ENCODE measurements at places on chromosomes 16 and 17. TPM values are rescaled to one million over a fixed set of nuclear protein-coding genes. Genes with fewer than 3 reads are reported as not detected.
A peak's percentile ranks its signal among the peaks of the same experiment; 100 is the strongest.

GRCh38 chr17:80123791-80124190, 22.4 kb downstream of the GAA start:
- no peak for DNase-seq

DNA sequence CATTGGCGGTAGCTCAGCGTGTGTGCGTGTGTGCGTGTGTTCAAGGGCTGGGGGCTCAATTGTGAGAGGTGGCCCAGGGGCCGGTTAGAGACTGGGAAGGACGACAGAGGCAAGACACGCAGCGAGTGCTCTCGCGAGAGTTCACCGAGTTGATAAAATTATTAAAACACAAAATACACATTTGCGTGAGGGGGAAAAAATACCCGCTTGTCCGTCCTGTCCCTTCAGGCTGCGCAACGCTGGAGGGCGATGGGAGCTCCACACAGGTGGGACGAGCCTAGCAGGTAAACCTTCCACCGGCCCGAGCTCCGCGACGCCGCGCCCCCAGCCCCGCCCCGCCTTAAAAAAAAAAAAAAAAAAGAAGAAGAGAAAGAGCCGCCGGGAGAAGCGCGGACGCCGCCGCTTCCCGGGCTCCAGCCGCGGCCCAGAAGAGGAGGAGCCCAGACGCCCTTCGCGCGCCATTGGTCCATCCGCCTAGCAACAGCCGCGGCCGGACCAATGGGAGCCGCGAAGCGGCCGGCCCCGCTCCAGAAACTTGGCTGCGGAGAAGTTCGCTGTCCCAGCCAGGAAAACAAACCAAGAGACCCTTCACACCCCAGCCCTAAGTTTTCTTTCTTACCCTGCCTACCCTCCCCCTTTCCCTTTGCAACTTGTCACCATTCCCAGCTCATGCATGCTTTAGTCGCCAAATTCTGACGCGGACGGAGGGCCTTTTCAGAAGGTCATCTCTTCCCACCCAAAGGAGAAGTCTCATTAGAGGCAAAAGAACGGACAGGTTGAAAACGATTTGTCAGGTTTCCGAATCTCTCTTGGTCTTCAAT, 169.9 kb upstream of the MAF start:
- peak; percentile 93 for DNase-seq

DNA sequence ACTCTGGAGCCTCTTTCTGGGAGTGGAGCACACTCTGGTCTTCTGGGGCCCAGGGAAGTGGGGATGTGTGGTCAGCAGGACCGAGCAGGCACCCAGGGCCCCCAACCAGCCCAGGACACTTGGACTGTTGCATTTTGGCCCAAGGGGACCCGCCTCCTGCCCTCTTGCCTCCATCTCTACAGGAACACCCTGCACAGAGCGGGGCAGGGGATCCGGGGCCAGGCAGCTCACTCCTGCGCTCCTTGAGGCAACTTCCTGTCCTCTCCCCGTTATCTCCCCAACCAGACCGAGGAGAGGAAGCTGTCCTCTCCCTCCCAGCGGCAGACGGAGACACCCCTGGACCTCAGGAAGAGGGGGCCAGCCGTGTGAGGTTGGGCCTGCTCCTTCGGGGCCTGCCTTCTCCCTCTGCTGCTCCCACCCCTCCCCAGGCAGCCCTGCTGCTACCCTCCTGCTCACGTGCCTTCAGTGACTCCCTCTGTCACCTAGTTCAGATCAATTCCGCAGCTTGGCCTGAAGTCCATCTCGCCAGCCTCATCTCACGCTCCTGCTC, 10.0 kb upstream of the ATP2A3 start:
- DNase-seq = no peak

DNA sequence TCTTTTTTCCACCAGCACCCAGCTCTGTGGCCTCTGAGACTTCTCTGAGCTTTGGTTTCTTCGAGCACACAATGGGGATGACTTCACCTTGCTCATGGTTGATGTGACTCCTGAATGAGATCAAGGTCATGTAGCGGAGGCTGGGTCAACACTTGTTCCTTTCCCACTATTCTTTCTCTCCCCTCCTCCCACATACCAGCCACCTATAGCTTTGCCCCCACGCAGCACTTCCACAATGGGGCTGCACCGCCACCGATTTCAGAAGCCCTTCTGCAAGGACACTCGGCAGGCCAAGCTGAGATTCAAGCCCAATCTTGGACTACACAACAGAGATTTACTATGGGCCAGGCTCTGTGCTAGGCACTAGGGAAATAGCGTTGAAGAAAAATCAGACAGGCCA, 14.4 kb downstream of the TRIM25 start:
- DNase-seq = no peak

GRCh38 chr17:82592767-82593589, 55.3 kb downstream of the WDR45B start:
- peak; percentile 82 for DNase-seq

GRCh38 chr16:4358831-4359561, 7.9 kb upstream of the PAM16 start:
- DNase-seq = no peak

DNA sequence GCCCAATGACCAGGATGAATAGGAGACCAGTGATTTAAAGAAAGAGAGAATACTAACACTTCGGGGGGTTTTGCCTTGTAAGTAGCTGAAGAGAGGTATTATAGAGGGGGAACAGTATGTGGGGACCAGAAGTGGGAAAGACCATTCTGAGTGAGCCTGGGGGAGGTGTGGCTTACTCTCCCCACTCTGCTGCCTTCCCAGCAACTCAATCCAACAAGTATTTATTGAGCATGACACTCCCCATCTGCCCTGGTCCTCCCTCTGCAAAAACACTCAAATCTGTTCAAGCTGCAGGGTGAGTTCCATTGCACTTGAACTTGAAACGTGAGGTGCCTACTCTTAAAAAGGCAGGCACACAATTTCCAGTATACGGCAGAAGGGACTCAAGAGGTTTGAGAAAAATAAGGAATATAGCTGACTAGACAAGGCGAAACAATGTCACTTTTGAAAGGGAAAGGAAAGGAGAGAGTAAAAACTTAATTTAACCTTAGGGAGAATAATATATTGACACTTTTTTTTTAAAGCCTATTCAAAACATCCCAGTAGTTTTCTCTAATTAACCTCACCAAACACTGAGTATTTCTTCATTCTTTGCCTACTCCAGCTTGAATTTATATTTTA, 8.2 kb downstream of the FAM117A start:
- no peak for DNase-seq

GRCh38 chr16:9384141-9384540, 292.7 kb downstream of the HAPSTR1 start:
- DNase-seq = no peak

DNA sequence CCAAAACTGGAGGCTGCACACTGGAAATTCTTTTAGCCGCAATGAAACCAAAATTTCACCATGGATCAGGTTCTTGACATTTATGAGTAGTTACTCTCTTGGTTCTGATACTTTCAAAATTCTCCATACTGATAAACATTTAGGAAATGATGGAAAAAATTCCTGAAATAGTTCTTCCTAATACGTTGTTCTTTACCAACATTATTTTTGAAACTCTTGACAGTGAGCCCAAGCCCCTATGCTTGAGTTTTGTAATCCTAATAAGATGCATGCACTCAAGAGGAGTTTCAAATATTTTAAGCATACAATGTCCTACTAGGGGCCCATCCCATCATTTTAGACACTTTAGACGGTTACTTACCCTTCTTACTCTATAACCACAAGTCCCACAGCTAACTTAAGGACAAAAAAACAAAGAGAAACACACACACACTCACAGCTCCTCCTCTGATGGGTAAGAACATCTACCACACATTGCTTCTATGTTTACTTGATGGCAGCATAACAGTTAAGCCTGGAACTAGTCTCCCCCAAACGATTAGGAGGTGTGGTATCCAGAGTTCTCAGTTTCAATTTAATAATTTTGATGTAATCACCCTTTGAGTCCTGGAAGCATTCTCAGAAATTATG, 3.7 kb downstream of the VEZF1 start:
- DNase-seq = no peak

DNA sequence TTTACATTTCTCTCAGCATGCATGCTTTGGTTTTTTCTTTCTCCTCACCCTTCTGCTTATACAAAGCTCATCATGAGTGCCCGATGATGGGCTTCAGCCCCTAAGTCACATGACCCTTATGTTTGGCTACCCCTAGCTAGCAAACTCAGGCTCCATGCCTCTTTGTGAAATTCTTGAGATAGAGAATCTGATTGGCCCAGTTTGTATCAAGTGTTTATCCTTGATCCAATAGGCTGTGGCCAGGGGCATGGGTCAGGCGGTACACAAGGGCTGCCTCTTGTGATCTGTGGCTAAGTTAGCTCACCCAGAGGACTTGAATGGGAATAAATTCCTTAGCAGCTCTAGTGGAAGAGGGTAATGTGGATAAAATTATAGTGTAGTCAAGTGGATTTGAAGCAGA, 11.5 kb upstream of the TOX3 start:
- no peak for DNase-seq

DNA sequence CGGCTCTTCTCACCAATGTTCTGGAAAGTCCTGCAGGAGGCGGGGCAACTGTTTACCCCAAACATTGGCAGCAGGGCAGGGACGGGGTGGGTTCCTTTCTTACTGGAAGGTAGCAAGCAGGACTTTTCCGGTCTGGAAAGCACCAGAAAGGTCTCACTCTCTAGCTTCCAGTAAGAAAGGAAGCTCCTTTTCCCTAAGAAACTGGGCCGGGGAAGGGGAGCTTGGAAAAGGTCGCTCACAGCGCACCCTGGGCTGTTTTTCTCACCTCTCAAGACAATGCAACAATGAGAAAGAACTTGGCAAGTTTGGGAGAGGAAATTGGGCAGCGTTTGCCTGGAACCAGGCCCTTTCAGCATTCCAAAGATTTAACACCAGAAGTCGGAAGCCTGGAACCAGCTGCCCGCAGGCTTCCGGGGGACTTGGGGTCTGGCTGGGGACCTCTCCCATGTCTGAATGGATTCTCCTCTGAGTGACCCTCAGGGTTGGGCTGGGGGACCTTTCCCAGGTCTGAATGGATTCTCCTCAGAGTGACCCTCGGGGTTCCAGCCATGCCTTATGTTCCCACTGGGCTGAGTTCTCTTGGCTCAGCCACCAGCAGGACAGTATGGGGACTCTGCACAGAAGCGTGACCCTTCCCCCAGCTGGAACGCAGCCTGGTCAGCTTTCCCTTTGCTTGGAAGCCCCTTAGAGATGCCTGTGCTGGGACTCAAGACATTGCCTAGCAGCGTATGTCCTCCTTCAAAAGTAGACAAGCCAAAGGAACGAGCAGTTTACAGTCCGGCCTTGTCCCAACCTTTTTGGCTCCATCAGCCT, 166.5 kb upstream of the PLCG2 start:
- peak; percentile 76 for DNase-seq

DNA sequence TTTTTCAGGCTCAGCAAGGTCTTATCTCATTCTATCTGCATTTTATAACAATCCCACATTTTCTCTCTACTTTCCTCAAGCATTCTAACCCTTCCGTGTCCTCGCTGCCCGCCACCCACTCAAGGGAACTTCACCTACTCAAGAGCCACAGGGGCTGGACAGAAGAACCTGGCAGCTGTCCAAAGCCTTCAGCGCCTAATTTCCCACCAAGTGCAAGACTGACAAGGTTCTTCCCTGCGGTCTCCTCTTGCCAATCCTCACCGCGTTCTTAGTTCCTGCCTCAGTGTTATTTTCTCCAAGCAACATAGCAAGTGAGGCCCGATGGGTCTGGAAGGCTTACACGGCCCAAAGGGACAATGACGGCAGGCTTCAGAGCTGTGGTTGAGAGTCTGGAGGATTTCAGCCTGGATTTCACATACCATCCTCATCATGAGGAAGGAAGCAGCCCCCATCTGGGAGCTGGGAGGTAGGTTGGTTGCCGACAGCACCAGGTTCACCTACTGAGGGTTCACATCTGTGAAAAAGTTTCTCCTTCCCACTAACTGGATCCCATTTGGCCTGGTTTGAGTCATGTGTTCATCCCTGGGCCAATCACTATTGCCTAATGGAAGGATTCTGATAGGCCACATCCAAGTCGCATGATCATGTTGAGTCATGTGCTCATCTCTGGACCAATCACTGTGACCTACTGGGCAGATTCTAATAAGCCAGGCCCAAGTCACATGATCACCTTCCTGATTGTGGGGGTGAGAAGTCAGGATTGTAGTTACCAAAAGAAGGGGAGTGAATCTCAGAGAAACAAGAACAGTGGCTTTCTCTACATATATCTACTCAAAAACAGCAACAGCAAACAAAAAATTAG, 108.2 kb downstream of the N4BP1 start:
- peak; percentile 25 for DNase-seq

GRCh38 chr17:20994779-20995149, 48.0 kb downstream of the USP22 start:
- no peak for DNase-seq

GRCh38 chr16:49604602-49605001, 231.0 kb downstream of the C16orf78 start:
- no peak for DNase-seq

- no peak for DNase-seq
Observed at GRCh38 chr17:14395255-14395654, 94.4 kb downstream of the HS3ST3B1 start.

GRCh38 chr16:50742576-50743200, 802 bp downstream of the CYLD start:
- DNase-seq = no peak

DNA sequence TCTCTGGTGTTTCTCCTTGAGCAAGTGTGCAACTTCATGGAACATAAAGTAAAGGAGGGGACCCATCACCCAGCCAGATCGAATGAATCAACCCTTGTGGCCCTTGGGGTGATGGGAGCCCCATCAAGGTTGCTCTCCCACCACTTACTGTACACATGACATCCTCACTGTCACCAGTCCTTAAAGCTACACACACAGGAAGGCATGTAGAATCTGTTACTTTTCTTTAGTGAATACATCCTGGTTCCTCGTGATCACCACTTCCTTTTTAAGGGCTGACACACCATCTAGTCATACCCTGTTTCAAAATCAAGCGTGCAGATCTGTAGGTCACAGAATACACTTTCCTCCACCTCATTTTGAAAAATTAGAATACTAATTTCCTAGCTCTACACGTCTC, 22.6 kb upstream of the MPHOSPH6 start:
- no peak for DNase-seq

Gene ABCC3
- polyA plus RNA-seq = 61.4 TPM

Gene RGS11
- polyA plus RNA-seq = 5.4 TPM
